T-helper 9 cell (primary cell): ENCODE measurements at places on chromosomes 5 and 9.

DNA sequence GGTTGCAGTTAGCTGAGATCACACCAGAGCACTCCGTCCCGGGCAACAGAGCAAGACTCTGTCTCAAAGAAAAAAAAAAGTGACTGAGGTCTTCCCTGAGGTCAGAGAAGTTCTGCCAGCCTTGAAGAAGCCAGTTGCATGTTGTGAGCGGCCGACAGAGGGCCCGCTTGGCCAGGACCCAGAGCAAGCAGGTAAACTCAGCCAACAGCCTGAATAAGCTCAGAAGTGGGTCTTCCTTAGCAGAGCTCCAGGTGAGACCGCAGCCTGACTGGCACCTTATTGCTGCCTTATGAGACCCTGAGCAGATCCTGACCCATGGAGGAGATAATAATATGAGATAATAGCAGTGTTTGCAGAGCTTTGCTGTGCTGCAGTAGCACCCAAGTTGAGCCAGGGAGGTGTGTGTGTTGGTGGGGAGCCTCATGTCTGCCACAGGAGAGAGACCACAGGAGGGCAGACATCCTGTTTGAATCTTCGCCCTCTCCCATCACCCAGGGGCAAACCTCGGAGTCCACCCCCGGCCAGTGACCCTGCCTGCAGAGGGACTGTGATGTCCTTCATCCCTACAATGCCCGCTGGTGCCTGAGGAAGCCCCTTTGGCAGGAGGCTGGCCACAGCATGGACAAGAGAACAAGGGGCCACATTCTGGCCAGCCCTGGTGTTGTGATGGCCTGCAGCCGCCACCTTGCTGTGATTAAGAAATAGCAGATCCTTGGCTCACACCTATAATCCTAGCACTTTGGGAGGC, 10.8 kb upstream of the BARX1 start:
- DNase-seq = no peak

- no peak for DNase-seq
Measured at GRCh38 chr9:137689745-137690529, 71.1 kb downstream of the EHMT1 start.

GRCh38 chr5:113166852-113167366, 190.3 kb downstream of the DCP2 start:
- DNase-seq = no peak

GRCh38 chr9:36074870-36075532, 38.3 kb downstream of the RECK start:
- no peak for DNase-seq

DNA sequence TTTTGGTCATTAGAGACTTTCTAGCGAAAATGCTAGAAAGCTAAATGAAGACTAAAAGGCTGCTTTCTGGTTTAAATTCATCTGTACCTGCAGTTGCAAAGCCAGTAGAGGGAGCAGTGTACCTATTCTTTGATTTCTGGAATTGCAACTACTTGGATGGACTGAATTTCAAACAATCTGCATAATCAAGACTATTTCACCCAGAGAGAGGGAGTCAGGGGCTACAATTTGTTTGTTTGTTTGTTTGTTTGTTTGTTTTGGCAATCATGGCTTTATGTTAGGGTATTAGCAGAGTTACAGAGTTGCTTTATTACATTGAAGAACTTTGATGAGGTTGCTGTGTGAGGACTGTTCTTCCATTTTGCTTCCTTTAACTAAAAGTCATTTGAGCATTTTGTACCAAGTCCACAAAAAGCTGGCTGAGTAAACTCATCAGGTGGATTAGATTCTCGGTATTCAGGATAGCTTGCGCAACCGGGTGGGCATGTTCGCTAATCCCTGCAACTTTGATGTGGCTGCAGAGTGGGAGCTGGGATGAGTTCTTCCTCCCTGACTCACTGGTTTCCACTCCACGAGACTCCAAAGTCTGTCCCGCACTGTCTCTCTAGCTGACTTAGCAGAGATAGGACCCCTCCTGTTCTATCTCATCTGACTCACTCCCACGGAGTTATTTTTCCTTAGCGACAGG, 80.0 kb upstream of the TUT7 start:
- no peak for DNase-seq

- DNase-seq = no peak
Measured at GRCh38 chr5:170867825-170868224, 6.0 kb downstream of the RANBP17 start.

- DNase-seq = no peak
Measured at GRCh38 chr5:153066281-153066680, 424.2 kb upstream of the GRIA1 start.

DNA sequence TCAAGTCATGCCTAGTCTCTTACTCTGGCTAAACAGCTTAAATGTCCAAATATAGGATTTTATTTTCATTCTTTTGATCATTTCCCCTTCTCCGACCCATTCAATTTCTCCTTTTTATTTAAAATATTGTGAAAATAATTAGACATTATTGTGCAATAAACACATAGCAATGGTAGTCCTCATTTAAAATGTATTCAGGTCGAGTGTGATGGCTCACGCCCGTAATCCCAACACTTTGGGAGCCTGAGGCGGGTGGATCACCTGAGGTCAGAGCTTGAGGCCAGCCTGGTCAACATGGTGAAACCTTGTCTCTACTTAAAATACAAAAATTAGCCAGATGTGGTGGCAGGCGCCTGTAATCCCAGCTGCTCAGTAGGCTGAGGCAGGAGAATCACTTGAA, 26.7 kb downstream of the ADAMTS6 start:
- DNase-seq = no peak

- DNase-seq = no peak
Measured at GRCh38 chr9:109417585-109418544, 80.2 kb downstream of the PTPN3 start.

DNA sequence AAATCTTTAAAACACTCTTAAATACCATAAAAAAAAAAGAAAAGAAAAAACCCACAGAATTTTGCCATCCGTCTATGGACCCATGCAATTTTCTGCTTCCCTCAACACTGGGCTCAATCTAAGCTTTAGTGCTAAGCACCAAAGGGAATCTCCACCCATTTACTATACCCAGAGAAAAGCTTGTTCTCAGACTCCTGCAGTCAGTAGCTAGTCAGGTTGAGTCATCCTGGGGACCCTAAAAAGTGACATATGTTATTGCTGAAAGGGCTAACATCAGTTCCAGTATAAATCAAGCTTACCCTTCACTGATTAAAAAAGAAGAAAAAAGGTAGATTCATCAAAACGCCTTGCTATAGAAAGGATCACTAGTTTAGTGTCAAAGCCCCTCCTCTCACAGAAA, 177.6 kb downstream of the MUSK start:
- no peak for DNase-seq

DNA sequence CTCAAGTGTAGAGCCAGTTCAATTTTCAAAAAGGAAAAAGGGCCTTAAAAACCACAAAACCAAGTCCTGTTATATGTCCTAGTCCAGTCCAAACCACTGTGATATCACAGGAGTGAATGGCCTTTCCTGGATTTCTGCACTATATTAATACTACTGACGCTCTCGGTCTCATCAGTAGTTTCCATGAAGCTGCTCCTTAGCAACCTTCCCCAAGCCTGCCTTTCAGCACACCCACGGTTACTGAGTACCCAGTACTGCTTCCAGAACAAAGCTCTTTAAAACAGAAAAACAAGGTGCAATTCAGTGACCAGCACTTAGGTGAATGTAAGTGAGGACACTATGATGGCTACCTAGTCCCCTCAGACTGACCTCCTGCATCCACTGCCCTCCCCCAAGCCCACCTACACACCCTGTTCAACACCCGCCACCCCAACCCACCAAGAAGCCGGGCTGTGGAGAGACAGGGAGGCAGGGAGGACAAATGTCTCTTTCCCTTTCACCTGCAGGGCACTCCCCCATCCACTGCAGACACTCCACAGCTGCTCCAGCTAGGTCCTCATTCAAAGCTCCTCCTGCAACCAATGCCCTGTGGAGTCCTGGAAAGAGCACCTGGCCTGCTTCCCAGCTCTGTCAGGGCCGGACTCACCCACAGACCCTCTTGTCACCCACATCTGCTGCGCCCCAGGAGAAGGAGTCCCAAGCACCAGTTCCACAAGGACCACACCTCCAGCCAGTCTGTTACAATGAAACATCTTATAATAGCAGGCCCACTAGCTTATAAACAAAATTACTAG, 25.9 kb downstream of the PSMB7 start:
- no peak for DNase-seq

DNA sequence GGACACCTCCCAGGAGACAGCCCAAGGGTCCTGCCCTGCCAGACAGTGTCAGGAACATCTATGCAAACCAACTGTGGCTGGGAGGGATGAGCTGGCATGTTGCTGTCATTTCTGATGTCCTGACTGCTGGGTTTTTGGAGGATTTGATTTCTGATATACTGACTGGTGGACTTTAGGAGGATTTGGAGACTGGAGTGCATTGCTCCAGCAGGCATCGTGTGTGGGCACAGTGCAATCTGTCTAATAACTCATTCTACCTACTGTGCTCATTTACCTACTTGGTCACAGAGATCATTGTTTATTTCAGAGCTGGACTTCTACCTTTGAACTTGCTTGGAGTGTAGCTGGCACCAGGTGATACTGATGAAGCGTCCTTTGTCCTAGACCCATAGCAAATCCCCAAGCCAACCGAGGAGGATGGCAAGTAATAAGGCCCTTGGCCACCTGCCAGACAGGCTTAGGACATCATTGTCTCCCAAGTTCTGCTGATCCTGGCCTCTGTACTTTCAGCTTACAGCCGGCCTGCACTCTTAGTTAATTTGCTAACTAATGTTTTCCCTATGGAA, 124.3 kb upstream of the ICE1 start:
- no peak for DNase-seq

- DNase-seq = no peak
Measured at GRCh38 chr5:87844866-87845265, 423.8 kb downstream of the TMEM161B start.

GRCh38 chr9:116589392-116590354, 97.4 kb upstream of the TRIM32 start:
- DNase-seq = no peak

GRCh38 chr5:6675784-6676491, 37.3 kb upstream of the TENT4A start:
- DNase-seq = no peak

GRCh38 chr9:131960851-131961495, 118.7 kb downstream of the MED27 start:
- no peak for DNase-seq

- no peak for DNase-seq
Measured at GRCh38 chr5:13477118-13477737, 467.3 kb downstream of the DNAH5 start.

DNA sequence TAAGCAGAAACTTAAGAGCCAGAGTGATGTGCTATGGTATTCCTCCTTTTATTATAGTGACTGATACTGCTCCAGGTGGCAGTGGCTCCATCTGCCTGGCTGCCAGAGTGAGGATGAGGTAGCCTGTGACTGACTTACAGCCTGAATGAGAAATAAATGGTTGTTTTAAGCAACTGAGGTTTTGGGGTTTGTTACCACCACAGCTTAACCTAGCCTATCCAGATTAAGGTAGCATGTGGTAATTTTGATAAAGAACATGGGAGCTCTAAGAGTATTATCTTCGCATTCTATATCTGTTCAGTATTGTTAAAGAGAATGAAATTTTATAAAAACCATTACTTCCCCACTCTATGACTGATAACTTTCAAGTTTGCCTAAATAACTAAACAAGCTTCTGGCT, 39.0 kb downstream of the GOLPH3 start:
- no peak for DNase-seq

GRCh38 chr5:38670878-38671277, 114.4 kb upstream of the LIFR start:
- DNase-seq = no peak

- DNase-seq = no peak
Measured at GRCh38 chr5:638501-639252, 26.5 kb downstream of the CEP72 start.

DNA sequence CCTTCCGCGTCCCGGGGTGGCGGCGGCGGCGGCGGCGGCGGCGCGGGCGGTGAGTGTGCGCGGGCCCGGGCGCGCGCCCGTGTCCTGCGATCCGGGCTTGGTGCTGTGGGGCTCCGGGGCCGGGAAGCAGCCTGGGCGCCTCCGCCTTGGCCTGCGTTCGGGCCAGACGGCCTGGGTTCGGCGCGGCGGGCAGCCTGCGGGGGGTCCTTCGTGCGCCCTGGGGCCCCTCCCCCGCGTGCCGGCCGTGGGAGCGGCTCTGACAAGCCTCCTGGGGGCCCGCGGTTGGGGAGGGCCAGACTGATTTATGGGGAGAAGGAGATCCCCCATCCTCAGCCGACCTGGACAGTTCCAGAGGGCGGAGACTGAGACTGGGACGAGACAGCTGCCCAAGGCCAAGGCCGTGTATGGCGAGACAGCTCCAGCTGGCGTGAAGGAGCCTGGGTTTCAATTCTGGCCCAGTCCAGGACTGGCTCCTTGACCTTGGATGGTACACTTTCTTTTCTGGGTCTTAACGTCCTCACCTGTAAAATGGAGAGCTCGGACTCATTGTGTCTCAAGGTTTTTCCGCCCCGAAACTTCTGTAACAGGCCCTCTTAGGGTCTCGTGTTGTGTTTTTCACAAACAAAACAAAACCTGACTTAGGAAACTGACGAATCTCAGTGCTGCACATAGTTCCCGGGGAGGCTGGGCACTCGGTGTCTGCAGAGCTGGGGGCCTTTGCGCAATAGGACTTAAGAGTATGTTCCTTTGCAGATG, 603 bp downstream of the TMEM268 start:
- DNase-seq = peak; percentile 32

DNA sequence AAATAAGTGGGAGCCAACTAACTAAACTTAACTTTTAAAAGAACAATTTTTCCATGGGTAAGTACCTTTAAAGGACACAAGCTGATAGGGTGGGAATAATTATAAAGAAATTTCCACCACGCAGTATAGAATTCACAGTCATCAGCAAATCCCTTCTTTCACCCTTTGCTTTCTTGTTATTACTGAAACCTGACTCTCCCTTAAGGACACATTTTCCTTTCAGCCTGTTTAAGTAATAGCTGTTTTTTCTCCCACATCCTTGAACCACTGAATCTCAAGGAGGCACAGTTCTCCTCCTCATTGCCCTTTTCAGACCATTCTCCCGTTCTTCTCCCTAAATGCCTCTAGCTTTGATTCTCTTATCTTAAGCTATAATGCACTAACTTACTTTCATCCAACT, 6.3 kb downstream of the C5orf15 start:
- no peak for DNase-seq

- no peak for DNase-seq
Measured at GRCh38 chr5:40682154-40683017, 2.7 kb downstream of the PTGER4 start.

DNA sequence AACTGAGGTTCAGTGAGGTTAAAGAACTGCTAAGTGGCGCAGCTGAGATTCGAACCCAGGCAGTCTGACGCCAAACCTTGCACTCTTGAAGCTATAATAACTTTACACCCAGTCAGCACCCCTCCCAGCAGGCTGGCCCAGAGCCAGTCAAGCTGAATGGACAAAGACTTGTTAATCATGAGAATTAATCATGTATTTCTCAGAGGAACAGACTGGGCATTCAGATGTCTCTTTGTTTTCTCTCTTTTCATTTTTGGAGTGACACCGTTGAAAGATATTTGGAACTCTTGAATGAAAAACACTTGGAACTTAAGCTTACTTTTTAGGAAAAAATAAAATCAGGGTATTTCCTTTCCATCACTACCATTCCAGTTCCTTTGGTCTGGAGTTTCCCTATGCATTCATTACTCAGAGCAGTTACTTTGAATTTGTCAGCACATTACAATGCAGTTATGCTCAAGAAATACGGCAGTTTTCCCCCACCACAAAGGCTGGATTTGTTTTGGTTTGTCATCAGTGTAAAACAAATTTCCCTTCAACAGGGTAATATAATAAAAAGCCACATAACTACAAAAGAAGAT, 22.6 kb upstream of the MAMDC2 start:
- no peak for DNase-seq
